G401 (cell line): ENCODE measurements at places on chromosomes 12 and 14. TPM values are rescaled to one million over a fixed set of nuclear protein-coding genes. Genes with fewer than 3 reads are reported as not detected.

GRCh38 chr14:101032433-101032832, 128.9 kb upstream of the RTL1 start:
- no peak for DNase-seq

GRCh38 chr12:69684466-69684865, 14.6 kb downstream of the BEST3 start:
- peak; percentile 31 for DNase-seq

The CCDC197 gene
- not detected in 2 replicates for total RNA-seq

The LALBA gene
- total RNA-seq = not detected in 2 replicates

The PCED1B gene
- 9.2 and 9.5 TPM in 2 replicates for total RNA-seq
